ENCODE measurements at places on chromosomes 2 and 18.

- DNase-seq = no peak
These were observed 19.2 kb upstream of the ASXL2 start for GRCh38 chr2:25897506-25897905.

- no peak for DNase-seq
These were observed 16.2 kb downstream of the TRIP12 start for GRCh38 chr2:229905601-229906000.

GRCh38 chr2:24984912-24985311 is 13.2 kb upstream of the DNAJC27 start:
- no peak for DNase-seq

DNA sequence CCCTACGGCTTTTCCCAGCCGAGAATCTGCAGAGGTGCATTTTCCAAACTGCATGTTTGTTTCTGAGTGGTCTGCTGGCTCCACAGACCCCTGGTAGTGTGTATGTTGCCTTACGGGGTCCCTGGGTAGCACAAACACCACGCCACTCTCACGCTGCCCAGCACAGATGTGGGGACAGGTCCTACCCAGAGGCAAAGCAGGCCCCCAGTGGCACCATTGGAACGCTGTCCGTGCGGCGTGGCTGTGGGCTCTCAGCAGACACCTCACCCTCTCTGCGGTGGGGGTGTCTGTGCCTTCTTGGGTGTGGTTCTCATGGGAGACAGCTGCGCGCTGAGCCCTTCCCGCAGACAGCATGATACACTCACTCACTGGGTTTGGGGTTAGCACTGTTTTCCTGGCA is 137.4 kb downstream of the NFATC1 start:
- DNase-seq = no peak

DNA sequence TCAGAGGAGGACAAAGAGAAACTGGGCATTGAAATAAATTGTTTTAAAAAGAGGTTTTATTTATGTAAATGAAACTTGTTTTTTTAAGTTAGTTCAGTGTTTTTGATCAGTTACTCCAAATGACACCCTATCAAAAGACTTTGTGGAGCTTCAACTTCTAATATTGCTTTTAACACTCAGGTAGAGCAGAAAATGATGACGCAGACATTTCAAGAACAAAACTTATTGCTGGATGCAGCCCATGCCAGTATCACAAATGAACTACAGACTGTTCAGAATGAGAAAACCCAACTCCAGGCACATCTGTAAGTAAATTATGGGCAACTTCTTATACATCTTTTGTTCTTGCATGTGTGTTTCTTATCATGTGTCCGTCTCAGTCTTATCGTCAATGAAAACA is 36.4 kb downstream of the CCDC150 start:
- DNase-seq = no peak

DNA sequence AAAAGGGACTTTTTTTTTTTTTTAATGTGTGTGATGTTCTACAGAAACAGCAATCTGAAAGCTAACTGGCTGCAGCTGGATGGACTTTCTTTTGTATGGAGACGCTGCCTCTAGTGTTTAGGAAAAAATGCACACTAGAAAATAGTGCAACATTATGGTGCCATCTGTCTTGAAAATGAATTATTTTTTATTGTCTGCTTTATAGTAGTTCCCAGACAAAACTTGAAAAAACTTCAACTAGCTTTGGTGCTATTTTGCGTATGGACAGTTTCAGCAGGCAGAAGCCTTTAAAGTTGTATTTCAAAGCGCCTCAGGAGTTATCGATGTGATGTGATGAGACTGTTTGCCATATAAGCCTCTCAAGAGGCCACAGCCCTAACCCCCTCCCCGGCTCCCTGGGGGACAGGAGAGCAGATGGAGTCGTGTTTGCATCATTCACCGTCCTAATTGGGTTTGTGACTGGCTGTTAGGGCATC is 86.9 kb downstream of the LTBP1 start:
- DNase-seq = no peak

GRCh38 chr18:45627204-45627526 is 11.9 kb downstream of the SLC14A2 start:
- DNase-seq = no peak

DNA sequence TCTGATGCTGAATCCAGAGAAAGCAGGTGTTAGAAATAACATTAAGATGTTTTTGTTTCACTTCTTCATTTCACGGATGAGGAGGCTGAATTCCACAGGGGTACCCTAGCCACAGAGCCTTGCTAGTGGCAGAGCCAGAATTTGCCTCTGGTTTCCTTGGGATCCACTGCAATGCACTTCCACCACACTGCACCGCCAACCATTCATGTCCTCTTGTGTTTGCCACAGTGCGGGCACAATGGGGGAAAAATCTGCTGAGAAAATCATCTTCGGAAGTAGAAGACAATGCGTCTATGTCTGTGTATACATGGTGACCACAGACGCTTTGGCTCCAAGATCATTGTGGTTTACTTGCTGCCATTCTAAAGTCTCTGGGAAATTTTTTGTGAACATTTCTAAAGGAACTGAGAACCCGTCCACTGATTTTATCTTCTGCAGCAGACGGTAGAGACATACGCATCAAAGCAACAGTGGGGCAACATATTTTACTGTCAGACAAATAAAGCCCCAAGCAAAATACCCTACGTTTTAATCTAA is 14.9 kb downstream of the ICOS start:
- DNase-seq = peak; percentile 64

All from effector CD4-positive, alpha-beta T cell (primary cell).